T-helper 2 cell treated with Interferon-gamma antibody and Interleukin-4, amounts not matched to agents 5 μg/mL and 100 μg/mL, for 36 hours (primary cell): ENCODE measurements at places on chromosomes 2 and 18.

DNA sequence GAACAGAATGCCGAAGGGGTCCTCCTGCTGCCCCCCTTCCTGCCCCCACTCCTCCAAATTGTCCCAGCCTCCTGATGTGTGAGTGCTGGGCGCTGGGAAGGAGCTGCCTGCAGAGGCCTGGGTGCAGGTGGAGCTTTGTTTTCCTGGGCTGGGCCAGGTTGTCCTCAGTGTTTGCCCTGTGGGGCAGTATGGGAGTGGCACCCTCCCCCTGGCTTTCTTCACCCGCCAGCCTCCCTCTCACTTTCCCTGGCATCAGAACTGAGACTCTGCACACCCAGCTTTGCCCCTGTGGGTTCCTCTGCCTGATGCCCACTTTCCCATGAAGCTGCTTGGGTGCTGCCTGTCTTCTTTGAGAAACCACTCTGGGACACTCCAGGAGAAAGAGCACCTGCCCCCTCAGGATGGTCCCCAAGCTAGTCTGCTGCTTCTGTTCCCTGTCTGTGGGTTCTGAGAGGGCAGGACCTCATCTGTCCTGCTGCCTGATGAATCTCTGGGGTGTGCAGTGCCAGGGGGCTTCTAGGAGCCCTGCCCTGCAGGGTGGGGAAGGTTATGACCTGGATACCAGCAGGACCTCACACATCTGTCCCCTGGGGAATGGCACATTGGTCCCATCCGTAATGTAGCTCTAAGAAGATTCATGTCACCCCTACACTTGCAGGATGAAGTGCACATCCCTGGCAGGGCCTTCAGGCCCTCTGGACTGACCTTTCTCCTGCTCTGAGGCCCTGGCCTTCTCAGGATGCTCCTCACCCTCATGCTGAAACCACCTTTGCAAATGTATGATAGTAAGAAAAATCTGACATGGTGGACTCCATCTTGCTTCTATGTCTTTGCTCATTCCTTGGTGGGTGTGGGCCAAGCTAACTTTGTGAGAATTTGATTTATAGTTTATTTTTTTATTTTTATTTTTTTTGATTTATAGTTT is 146.8 kb upstream of the HS6ST1 start:
- no peak for DNase-seq

DNA sequence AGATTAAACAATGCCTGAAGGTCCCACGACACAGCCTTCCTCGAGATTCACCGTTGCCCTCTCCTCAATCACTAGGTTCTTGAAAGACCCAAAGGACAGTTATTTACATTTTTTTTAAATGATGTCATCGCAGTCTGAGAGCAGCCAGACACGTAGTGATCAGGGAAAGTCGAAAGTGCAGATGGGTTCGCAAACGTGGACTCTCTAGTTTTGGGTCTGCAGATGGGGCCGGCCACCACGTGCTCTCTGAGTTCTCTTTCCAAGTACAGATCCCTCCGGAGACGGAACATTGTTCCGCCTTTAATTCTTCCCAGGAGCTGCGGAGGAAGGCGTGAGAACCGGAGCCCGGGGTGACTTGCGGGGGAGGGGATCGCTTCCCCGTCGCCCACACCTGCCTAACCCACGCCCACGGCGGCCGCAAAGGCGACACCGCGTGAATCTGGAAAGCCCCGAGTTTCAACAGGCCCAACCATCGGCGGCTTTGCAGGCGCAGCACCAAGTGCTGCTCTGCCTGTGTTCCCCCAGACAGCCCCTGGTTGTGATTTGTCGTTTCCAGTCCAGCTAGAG is 54.3 kb downstream of the PKDCC start:
- DNase-seq, result peak; percentile 85

DNA sequence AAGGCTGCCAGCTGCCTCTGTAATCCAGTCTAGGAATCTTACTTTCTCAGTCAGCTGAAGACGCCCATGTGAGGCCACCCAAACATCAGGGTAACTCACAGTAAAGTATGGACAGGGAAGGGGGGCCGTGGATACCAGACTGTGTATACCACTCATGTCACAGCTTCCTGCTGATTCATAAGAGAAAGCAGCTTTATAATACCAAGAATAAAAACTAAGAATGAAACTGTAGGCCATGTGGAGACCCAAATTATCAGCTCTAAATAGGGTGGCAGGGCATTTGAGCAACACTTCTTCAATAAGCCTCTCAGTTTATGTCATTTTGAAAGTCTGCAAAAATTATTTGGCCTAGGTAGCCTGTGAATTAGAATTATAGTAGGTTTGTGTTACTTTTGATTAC is 115.0 kb upstream of the CDCA7 start:
- DNase-seq, result peak; percentile 49

- DNase-seq, result no peak
Measured at GRCh38 chr2:157420771-157421323, 23.0 kb downstream of the CYTIP start.

GRCh38 chr2:241129086-241129871 is 20.0 kb downstream of the PASK start:
- no peak for DNase-seq

GRCh38 chr2:146748046-146748445 is 1096.8 kb upstream of the ACVR2A start:
- DNase-seq, result no peak

DNA sequence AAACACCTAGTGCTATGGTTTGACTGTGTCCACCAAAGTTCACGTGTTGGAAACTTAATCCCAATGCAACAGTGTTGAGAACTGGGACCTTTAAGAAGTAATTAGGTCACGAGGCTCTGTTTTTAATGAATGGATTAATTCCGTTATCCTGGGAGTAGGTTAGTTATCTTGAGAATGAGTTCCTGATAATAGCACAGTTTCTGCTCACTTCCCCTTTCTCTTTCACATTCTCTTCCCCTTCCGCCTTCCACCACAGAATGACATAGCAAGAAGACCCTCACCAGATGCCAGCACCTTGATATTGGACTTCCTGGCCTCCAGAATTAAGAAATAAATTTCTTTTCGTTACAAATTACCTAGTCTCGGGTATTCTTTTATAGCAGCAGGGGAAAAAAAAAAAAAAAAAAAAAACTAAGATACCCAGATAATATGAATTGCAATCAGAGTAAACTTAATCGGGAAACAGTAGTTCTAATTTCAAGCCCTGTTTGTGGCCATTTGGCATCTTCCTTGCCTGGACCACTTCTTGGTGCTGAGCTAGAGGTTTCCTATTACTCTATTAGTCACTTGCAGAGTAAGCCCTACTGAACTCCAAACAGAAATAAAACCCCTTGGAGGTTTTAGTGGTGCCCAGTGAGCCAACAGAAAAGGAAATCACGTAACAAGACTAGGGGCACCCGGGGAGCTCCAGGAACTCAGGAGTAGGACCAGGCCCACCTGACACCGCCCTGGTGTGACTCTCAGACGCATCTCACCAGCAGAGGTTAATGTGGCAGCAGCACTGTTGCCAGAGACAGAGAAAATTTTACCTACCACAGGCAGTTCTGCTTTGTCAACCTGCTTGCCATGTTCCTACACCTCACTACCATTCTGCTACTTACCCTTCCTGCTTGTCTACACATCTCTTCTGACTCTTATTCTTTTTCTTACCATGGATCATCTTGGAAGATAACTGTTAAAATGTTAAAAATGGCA is 147.6 kb upstream of the CAB39 start:
- no peak for DNase-seq

- DNase-seq, result no peak
Measured at GRCh38 chr2:84212611-84213314, 246.3 kb downstream of the SUCLG1 start.

DNA sequence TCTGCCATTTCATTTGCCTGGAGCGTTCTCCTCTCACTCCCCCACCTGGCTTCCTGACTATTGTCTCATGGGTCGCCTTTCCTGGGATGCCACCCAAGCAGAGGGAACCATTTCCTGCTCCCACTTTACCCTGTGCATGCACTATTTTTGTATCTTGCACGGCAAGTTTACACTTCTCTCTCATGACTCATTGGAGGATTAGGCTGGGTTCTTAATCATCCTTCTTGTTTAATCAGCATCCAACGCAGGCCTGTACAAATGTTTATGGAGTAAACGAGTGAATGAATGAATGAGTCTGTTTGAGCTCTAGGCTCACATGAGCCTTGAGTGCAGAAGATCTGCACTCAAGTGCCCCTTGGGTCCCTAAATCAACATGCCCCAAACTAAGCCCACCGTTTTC is 3.8 kb upstream of the ARHGAP25 start:
- DNase-seq, result no peak

DNA sequence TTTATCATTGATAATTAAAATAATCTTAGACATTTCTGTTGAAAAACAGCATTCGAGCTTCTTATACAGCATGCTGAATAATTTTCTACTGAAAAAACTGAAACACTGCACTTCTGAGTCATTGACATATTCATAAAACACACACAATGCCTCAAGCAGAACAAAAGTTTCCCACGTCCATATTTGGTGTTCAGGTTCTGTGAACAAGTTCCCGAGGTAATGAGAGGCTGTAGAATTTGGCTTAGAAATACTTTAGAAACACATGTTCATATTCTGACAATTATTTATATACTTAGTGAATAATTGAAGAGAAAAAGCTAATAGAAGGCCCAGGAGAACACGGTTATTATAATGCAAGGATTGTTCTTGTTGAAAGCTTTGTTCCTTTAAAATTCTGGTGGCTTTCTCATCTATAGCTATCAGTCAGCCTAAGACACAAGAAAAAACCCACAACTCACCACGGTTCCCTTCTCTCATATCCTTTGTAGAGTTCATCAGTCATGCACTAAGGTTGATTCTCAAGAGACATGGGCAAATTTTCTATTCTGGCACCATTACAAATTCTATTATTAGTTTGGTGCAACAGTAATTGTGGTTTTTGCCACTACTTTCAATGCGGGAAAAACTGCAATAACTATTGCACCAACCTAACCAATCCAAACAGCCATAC is 194.4 kb downstream of the TMX3 start:
- no peak for DNase-seq

GRCh38 chr2:70574109-70574508 is 20.5 kb upstream of the TGFA start:
- DNase-seq, result no peak

GRCh38 chr2:9831670-9832069 is 11.6 kb upstream of the TAF1B start:
- DNase-seq, result no peak

DNA sequence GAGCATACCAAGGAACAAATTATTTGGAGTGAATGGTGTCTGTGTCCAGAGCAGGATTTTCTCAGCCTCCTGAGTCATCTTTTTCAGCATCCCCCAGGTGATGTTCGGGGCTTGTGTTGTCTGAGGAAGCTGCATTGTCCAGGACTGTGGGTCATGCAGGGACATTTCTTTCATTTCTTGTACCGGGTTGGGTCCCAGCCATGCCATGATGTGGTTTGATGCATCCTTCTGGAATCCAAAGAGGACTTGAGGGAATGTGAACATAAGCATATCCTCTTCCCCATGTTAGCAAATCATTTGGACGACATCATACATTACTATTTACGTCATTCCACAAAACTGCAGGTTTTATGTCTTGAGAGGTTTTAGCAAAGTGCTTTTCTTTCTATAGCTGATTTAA is 797.8 kb downstream of the CCDC85A start:
- no peak for DNase-seq

- no peak for DNase-seq
Measured at GRCh38 chr2:163859951-163860350, 124.1 kb upstream of the FIGN start.

- DNase-seq, result no peak
Measured at GRCh38 chr18:13551841-13552733, 174.3 kb downstream of the FAM210A start.

- DNase-seq, result no peak
Measured at GRCh38 chr2:226578373-226578772, 221.2 kb downstream of the IRS1 start.

DNA sequence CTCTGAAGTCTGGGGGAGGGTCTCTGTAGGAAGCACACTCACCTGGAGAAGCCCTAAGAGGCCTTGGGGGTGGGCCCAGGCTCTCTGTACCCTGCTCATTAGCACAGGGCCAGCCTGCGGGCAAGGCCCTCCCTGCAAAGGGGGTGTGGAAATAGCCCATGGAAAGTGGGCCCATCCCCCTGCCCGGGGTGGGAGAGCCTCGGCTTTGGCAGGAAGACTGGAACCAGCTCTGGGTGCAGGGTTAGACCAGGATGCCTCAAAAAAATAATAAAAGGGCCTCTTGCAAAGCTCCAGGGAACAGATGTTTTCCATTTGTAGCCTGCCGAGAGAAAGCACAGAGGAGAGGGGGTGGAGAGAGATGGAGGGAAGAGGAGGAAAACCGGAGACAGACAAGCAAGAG is 98.7 kb downstream of the STPG4 start:
- DNase-seq, result no peak

DNA sequence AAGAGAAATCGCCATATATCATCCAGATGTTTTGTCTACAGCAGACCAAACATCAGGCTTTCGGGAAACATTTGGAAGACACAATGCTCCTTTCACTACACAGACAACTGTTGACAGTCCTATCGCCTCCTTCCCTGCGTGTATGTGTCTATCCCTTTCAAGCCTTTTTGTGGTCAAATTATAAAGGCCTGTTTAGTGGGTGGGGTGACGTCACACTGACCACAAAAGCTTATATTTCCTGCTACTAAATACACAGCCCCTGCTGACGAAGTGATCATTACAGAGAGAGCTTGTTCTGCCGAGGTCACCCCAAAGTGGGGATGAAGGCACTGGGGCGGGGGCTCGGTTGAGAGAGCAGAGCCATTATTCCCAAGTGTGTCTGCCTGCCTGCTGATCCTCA is 302.7 kb upstream of the TNP1 start:
- peak; percentile 55 for DNase-seq
